Stimulated activated CD8-positive, alpha-beta memory T cell treated with anti-CD3 and anti-CD28 coated beads, Interleukin-7, amount 100 ng/mL, for 4 hours (primary cell): ENCODE measurements at places on chromosomes 6 and 20.

DNA sequence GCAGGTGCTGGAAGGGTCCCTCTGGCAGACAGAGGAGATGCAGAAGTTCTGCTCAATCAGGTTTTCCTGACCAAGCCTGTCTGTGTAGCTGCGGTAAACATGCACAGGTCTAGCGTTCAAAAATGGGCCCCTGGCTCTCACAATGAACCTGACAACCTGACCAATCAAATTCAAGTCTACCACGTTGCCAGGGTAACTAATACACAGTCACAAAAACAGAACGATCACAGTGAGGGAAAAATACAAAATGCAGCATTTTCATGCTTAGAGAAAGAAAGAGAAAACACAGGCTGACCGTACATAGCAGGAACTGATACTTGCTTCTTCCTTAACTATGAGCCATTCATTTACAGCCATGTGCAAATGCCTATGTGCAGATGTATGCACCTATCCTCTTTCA is 353.1 kb upstream of the TSHZ2 start:
- no peak for DNase-seq

- no peak for DNase-seq
Measured at GRCh38 chr6:146878168-146878951, 279.6 kb downstream of the ADGB start.

GRCh38 chr6:31723245-31723979 is at the start of gene MPIG6B:
TSS of gene MPIG6B (plus strand) at chr6:31723373. CDS start at chr6:31723384, 11 bp downstream.
- no peak for DNase-seq

DNA sequence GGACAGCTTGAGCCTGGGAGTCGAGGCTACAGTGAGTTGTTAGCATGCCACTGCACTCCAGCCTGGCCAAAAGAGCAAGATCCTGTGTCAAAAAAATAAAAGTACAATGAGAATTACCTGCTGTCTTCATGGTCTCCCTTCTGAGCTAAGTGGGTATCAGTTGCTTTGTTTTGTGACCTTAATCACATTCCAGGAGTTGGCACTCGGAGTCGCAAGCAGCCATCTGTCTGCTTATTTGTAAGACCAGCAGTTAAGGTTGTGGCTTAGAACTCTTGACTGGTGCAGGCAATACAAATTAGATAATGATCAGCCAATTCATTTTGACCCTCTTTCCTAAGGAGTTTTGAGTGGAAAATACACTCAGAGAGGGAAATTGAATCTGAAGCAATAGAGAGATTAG is 114.0 kb downstream of the MYO6 start:
- DNase-seq: no peak

DNA sequence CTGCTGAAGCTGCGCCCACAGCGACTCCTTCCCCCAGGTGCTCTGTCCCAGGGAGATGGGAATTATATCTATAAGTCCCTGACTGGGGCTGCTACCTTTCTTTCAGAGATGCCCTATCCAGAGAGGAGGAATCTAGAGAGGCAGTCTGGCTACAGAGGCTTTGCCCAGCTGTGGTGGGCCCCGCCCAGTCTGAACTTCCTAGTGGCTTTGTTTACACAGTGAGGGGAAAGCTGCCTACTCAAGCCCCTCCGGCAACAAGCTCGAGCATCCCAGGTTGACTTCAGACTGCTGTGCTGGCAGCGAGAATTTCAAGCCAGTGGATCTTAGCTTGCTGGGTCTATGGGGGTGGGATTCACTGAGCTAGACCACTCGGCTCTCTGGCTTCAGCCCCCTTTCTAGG is 152.5 kb upstream of the MAP3K7 start:
- DNase-seq: no peak

- DNase-seq: no peak
Measured at GRCh38 chr20:61861054-61861841, 204.4 kb downstream of the TAF4 start.

GRCh38 chr6:111995404-111995803 is 58.5 kb upstream of the CCN6 start:
- DNase-seq: no peak

DNA sequence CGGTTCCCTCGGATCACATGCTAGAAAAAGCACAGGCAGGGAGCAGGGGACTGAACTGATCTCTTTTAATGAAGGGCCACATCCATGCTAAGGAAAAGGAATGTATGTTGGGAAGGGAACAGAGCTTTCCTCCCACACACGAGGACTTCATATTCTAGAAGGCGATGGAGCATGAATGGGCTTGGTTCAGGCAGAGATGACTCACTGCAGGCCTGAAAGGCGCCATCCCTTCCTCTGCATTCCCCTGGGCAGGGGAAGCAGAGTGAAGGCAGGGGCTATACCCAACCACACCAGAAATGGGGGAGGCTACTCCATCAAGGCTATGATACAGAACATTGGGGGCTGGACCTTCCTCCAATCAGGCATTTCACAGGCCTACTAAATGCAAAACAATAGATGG is 30.6 kb downstream of the ELMO2 start:
- no peak for DNase-seq

DNA sequence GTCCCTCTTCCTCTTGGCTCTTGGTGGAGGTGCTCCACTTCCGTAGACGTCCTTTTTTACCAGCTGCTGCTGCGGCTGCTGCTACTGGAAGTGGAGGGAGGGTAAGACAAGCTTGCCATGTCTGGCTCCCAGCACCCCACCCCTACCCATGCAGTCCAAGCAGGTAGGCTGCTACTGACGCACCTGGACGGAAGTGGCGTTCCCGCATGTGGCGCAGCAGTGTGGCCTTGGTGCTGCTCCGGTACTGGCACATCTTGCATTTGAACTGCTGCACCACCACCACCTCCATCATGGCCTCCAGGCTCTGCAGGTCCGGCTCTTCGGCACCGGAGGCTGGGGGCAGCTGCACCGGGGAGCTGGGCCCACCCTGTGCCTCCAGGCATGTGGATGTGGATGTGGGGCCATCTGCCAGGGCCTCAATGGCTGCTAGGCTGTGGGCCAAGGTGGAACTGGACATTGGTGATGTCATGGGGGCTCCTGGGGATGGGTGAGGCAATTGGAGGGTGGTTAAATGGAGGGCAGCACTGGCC is 4.4 kb downstream of the ZNF335 start:
- no peak for DNase-seq

DNA sequence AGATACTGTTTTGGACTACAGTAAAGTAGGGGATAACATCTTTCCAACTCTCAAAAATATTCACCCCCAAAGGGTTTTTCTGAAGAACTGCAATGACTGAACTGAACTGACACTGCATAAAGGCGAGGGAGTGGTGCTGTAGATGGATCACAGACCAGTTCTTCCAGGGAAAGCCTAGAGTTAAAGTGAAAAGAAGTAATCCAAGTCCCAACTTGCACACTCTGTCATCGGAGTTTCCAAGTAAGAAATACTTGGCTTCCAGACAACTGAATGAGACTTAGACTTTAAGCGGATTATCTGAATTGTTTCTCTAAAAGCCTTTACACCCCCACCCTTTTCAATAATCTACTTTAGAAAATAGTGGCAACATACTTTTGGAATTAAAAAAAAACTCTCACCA is 134.1 kb upstream of the PREP start:
- no peak for DNase-seq
